Smooth muscle cell of the umbilical artery (primary cell): ENCODE measurements at places on chromosomes 11 and 22. TPM values are rescaled to one million over a fixed set of nuclear protein-coding genes. Genes with fewer than 3 reads are reported as not detected.

The BIRC2 gene
- 66.8 and 71.0 TPM in 2 replicates for total RNA-seq

The FAM180B gene
- not detected in 2 replicates for total RNA-seq

The HORMAD2 gene
- total RNA-seq: not detected in 2 replicates

The SERHL2 gene
- total RNA-seq: 3.6 and 4.2 TPM in 2 replicates

The FDXACB1 gene
- 2.6 and 2.7 TPM in 2 replicates for total RNA-seq

The DRD4 gene
- total RNA-seq: 0.09 TPM in 1 of 2 replicates, not detected in the other

The FXYD2 gene
- not detected in 2 replicates for total RNA-seq

The GDPD4 gene
- total RNA-seq: 0.69 TPM in 1 of 2 replicates, not detected in the other

The SEPTIN3 gene
- 0.28 and 0.30 TPM in 2 replicates for total RNA-seq

The CCDC81 gene
- 6.5 and 7.7 TPM in 2 replicates for total RNA-seq

The CDON gene
- 7.1 and 8.1 TPM in 2 replicates for total RNA-seq

The LDHAL6A gene
- total RNA-seq: not detected in 2 replicates

The C1QTNF5 gene
- total RNA-seq: 9.3 and 18.4 TPM in 2 replicates

The UBQLNL gene
- total RNA-seq: 0.05 and 0.30 TPM in 2 replicates

The NXPE4 gene
- not detected in 2 replicates for total RNA-seq

The POU2AF2 gene
- not detected in 2 replicates for total RNA-seq

The SYT7 gene
- total RNA-seq: 0.59 and 11.1 TPM in 2 replicates

The PHRF1 gene
- total RNA-seq: 22.3 and 41.2 TPM in 2 replicates

The C11orf21 gene
- total RNA-seq: not detected in 2 replicates

The ART1 gene
- not detected in 2 replicates for total RNA-seq

The RTN4R gene
- total RNA-seq: 0.59 and 0.97 TPM in 2 replicates

The PTPN5 gene
- total RNA-seq: not detected in 2 replicates

The GAS2L1 gene
- 7.4 and 17.1 TPM in 2 replicates for total RNA-seq

The MOGAT2 gene
- not detected in 2 replicates for total RNA-seq

The DNAJB13 gene
- total RNA-seq: not detected in 2 replicates

The TEX12 gene
- total RNA-seq: 0.30 and 0.46 TPM in 2 replicates

The GDPD5 gene
- total RNA-seq: 1.2 and 2.2 TPM in 2 replicates
